ENCODE measurements at places on chromosomes 5 and 9.
A peak's percentile ranks its signal among the peaks of the same experiment; 100 is the strongest.

DNA sequence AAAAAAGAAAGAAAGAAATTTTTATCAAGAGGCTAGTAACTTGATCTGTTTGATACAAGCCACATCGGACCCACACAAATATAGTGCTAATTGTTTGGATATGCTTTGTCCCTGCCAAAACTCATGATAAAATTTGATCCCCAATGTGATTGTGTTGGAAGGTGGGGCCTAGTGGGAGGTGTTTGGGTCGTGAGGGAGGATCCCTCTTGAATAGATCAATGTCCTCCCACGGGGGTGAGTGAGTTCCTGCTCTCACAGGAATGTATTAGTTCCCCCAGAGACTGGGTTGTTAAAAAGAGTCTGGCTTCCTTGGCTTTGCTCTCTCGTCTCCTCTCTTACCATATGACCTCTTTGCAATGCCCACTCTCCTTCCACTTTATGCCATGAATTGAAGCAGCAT lies 80.6 kb upstream of the CPLX2 start:
- no peak for DNase-seq

- peak; percentile 78 for DNase-seq
Observed at GRCh38 chr9:100505564-100506159, 32.7 kb downstream of the TMEFF1 start.

- no peak for DNase-seq
Observed at GRCh38 chr5:162654661-162655405, 587.3 kb downstream of the GABRG2 start.

DNA sequence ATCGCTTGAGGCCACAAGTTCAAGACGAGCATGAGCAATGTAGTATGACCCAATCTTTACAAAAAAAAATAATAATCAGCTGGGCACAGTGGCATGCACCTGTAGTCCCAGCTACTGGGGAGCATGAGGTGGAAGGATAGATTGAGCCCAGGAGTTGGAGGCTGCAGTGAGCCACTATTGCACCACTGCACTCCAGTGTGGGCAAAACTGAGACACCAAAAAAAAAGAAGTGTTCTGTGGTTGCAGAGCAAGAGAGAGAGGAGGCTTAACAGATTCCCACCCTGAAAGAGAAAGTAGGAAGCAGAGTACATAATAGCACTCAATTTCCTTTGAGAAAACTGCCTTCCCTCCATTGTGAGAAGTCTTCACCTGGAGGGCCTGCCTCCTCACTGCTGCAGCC lies 52.6 kb downstream of the ALDH7A1 start:
- no peak for DNase-seq

- DNase-seq = no peak
Observed at GRCh38 chr9:133037775-133038515, 7.1 kb downstream of the GTF3C5 start.

GRCh38 chr9:122134822-122135528 lies 24.6 kb downstream of the NDUFA8 start:
- DNase-seq = peak; percentile 17

DNA sequence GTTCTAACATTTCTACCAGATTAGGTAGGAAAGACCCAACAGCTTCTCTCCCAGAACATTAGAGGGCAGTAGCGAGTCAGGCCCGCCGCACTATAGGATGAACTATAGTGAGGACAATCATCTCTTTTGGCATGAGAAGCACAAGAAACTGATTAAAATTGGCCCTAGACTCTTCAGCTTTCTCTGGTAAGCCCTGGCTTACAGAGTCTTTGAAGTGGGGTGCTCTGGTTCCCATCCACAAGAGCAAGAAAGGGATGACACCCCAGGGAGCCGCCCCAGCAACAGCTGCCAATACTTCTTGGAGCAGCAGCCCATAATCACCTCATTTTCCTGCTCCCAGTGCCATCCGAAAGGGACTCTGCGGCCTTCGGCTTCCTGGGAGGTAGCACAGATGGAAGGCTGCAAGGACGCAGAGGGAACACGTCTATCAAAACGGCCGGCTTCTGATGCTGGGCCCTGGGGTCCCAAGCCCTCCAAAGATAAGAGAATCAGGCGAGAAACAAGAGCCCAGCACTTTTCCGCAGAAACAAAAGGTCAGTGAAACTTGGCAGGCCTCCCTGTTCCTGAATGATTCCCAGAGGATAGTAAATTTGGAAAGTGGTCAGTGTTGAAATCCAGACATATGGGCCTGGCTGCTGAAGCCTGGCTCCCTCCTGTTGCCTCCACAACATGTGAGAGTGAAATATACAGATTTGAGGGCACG lies 69.3 kb downstream of the HSD17B3 start:
- peak; percentile 32 for DNase-seq

- DNase-seq = no peak
Observed at GRCh38 chr9:93536874-93537273, 39.5 kb upstream of the PHF2 start.

DNA sequence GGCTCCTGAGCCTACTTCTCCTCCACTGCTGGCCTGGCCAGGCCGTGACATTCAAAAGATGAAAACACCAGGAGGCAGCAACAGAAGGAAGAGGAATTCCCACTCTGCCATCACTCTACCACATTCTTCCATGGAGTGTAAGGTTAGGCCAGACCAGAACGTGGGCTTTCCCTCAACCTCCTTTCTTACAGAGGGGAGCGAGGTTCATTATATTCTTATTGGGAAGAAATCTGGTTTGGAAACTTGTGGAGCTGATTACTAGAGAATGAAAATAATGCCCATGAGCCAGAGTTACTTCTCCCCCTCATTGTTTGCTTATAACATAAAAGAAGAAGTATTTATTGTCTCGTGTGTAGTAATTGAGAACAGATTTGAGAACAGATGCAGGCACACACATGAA lies 136.3 kb upstream of the BASP1 start:
- DNase-seq = no peak

DNA sequence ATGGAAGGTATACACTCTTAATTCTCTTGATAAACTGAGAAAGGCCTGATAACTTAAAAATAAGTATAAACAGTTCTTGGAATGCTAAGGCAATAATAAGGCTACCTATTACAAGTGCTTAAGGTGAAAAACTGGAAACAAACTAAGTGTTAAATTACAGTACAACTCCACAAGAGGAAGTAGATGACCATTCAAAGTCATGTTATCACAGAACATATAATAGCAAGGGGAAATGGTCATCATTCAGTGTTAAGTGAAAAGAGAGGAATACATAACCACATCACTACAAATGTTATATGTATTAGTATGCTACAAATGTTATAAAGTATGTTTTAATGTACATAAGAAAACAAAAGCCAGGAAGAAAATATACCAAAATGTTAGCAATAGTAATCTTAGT lies 135.9 kb downstream of the CCDC192 start:
- no peak for DNase-seq

DNA sequence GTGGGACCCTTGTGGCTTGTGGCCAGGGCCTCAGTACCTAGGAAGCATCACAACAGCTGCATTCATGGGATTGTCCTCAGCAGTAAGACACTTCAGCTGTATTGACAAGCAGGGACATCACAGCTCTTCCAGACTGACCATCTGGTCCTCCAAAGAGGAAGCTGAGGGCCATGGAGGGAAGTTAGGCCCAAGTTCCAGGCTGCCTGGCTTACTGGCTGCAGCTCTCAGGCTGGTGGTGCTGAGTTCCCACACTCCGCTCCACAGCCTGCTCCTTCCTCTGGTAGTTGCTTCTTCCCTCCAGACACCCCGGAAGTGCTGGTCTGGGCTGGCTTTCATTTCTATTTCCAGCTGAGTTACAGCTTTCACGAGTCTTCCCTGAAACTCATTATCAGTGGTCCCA lies 5.7 kb upstream of the STING1 start:
- no peak for DNase-seq

DNA sequence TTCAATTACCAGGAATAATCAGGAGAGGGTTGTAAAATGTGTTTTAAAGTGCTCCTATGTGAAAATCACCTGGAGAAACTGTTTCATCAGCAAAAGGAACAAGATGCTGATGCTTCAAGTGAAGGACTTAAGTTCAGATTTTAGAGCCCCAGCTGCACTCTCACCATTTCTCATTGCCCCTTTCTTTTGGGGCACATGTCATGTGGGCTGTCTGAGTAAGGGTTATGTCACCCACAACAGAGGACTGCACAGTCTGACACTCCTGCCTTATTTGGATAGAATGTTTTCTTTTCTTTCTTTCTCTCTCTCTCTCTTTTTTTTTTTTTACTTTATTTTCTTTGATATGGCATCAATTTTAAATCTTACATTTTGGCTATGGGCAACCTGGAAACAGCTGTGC lies 204.1 kb upstream of the EFNA5 start:
- peak; percentile 14 for DNase-seq

GRCh38 chr5:31413030-31413812 lies 118.7 kb downstream of the DROSHA start:
- no peak for DNase-seq

DNA sequence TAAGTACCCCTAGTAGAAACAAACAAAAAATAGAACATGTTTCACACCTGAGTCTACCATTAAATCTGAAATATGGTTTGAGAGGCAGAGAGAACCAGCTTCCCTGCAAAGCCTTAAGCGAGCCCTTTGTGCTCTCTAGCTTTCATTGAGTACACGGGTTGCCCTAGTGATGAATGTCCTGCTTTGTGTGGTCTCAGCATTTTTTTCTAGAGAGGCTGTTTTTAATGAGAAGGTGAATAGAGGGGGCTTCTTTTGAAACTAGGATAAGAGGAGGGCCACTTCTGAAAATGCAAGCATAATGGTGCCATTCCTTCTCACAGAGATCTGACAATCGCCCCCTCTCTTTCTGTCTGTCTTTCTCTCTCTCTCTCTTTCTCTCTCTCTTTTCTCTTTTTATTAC lies 131.3 kb downstream of the MACIR start:
- no peak for DNase-seq

GRCh38 chr9:122294531-122294930 lies 29.8 kb downstream of the MRRF start:
- no peak for DNase-seq

GRCh38 chr5:105821800-105822199 lies 1848.9 kb downstream of the EFNA5 start:
- DNase-seq = no peak

DNA sequence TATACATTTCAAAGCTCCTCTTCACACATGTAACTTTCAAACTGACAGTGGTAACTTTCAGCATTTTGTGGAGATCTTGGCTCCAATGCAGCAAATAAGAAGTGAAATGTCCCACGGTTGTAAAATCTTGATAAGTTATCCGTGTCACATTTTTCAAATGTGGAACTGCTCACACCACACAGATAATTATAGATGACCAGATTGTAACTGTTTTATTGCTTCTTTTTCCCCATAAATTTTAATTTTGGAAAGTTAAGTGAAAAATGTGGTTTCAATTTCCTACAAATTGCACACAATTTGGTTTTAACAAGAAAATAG lies 347.1 kb downstream of the EBF1 start:
- DNase-seq = no peak

GRCh38 chr9:126625329-126626126 lies 11.8 kb downstream of the LMX1B start:
- DNase-seq = no peak

DNA sequence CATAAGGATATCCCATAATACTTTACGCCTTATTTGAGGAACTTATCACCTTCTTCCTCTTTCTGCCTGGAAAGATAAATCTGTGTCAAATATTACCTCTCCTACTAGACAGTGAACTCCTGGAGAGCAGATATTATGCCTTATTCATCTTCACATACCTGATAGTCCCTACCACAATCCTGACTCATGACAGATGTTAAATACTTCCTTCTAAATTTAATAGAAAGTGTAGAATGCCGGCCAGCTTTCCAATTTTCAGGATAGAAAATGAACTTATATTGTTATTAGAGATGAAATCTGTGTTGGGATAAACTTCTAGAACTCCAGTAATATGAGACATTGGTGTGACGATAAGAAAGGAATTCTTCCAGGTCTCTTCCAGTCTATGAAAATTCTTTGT lies 89.0 kb downstream of the GCNT4 start:
- no peak for DNase-seq

- DNase-seq = no peak
Observed at GRCh38 chr9:113296796-113297558, 6.2 kb downstream of the RNF183 start.

GRCh38 chr9:136174779-136175615 lies 29.9 kb downstream of the LHX3 start:
- DNase-seq = no peak

DNA sequence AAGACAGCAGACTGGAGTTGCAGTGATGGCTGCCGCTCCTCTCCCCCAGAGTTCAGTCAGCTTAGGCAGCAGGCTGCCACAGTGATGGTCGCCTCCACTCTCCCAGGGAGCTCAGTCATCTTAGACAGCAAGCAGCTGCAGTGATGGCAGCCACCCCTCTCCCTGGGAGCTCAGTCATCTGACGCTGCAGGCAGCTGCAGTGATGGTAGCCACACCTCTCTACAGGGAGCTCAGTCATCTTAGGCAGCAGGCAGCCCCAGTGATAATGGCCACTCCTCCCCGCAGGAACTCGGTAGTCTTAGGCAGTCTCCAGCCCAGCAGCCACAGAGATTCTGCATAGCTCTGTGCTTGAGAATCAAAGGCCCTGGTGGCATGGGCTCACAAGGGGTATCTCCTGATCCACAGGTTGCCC lies 582.7 kb downstream of the DTWD2 start:
- DNase-seq = peak; percentile 0

- DNase-seq = peak; percentile 69
Observed at GRCh38 chr5:15021266-15022046, 149.9 kb upstream of the ANKH start.

GRCh38 chr9:12722131-12722530 lies 28.9 kb downstream of the TYRP1 start:
- no peak for DNase-seq

- no peak for DNase-seq
Observed at GRCh38 chr9:134770972-134771971, 109.3 kb upstream of the FCN2 start.

- peak; percentile 94 for DNase-seq
Observed at GRCh38 chr9:36258208-36258995, at the start of gene GNE. TSS of gene GNE (minus strand) at chr9:36258448. CDS start at chr9:36249355, 9,093 bp downstream.

GRCh38 chr9:127970401-127971313 lies 10.1 kb downstream of the EEIG1 start:
- DNase-seq = no peak

DNA sequence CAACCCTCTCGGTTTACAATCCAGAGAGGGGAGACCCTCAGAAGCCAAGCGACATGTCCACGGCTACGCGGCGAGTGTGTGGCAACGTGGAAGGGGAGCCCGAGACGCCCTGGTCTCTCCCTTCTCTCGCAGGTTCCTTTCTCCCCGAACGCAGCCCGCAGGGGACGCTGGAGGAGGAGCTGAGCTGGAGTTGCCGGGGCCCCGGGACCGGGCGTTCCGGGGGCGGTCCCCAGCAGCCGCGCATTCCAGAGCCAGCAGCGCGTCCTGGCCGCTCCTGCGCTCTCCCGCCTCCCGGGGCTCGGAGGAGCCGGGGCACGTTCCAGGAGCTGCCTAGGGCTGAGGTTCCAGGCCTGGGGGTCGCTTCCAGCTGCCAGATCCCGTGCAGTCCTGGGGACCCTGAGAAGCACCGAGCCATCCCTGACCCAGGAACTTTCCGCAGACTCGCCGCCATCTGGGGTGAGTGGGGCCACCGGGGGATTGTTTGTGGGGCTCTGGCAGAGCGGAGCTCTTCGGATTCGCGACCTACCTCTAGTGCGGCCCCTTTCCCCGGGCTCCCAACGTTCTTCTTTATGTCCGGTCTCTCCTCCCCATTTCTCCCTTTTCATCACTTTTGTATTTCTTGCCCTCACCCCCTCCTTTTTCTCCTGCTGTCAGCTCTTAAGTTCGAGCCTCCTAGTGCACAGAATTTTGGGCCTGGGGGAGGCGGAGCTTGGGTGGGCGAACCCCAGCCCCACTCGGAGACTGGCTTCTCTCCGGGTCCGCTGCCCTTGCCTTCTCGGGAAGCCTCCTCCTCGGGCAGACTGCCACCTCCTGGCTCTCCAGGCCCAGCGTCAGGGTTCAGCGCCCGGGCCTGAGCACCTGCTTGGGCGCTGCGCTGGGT lies at the start of gene SMIM3:
Gene SMIM3, plus strand, starts transcription at position 241 of the 880 bp plus-strand sequence. CDS start 16,684 bp downstream, outside the sequence.
- peak; percentile 44 for DNase-seq
